Choroid plexus epithelial cell (primary cell): ENCODE measurements at places on chromosomes 12 and 14.
A peak's percentile ranks its signal among the peaks of the same experiment; 100 is the strongest.

DNA sequence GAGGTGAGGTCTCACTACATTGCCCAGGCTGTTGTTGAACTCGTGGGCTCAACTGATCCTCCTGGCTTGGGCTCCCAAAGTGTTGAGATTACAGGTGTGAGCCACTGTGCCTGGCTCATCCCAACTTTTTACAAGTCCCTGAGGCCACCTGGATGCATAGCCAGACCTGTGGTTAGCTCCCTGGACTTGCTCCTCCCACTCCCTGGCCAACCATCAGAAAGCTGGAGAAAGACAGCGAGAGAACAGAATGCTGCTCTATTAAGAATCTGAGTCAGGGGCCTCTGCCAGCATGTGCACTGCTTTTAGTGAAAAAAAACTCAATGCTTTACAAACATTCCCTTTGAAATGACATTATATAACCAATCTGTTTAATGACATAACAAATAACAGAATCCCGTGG, 78.2 kb downstream of the RBM19 start:
- DNase-seq: no peak

DNA sequence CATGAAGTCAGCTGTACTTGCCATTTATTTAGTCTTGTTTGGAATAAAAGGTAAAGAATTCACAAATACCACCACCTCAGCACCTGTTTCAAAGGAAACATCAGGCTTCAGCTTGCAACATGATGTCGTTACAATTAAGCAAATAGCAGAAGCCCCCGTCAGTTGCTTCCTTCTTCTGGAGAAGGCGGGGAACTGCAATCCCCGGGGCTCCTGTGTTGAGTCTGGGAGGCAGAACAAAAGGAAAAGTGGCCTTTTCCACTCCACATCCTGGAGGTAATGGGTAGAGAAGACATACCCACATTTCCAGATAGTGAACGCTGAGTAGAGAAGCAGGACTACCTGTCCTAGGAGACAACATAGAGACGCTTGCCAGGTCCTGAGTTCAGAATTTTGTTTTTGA, 92.8 kb downstream of the DNAH10 start:
- no peak for DNase-seq

GRCh38 chr12:2383325-2384028, 330.7 kb downstream of the CACNA1C start:
- no peak for DNase-seq

DNA sequence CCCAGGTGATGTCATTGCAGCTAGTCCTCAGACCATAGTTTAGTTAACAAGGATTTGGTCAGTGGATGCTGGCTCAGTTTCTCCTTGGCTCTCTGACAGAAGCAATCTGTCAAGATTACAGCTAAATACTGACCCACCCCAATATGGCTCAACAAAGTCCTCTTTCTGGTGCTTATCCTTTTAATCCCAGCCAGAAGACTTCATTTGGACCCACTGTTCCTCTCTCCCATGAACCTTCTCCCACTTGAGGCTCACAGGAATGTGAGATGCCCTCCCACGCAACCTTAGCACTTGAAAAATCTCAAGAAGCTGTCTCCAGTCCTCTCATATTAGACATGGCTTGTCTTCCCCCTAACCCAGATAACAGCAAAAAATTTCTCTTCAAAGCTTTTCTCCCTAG, 47.7 kb downstream of the C12orf50 start:
- DNase-seq: peak; percentile 57

GRCh38 chr12:39526974-39527373, 84.1 kb upstream of the KIF21A start:
- no peak for DNase-seq

DNA sequence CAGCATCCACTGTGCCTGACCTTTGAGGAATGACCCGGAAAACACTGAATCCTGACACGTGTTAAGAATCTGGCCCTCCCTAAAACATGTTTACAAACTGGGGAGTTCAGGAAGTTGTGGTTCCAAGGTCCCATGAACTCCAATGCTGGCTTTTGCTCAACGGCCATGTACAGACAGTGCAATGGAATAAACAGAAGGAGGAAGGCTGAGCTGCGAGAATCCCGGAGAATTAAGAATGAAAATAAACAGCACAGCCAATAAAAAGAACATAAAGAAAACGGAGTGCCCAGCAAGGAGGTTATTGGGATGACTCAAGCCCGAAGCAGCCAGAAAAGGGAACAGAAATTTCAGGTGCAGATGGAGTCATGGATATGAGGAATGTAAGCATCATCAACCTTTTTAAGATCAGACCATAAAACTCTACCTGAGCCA, 32.3 kb downstream of the BCL11B start:
- DNase-seq: no peak

GRCh38 chr12:55703901-55704761, 3.6 kb downstream of the ITGA7 start:
- DNase-seq: no peak

- no peak for DNase-seq
Observed at GRCh38 chr12:13628067-13628466, 353.3 kb downstream of the GRIN2B start.

GRCh38 chr12:76144245-76144549, 59.7 kb upstream of the NAP1L1 start:
- DNase-seq: peak; percentile 80

DNA sequence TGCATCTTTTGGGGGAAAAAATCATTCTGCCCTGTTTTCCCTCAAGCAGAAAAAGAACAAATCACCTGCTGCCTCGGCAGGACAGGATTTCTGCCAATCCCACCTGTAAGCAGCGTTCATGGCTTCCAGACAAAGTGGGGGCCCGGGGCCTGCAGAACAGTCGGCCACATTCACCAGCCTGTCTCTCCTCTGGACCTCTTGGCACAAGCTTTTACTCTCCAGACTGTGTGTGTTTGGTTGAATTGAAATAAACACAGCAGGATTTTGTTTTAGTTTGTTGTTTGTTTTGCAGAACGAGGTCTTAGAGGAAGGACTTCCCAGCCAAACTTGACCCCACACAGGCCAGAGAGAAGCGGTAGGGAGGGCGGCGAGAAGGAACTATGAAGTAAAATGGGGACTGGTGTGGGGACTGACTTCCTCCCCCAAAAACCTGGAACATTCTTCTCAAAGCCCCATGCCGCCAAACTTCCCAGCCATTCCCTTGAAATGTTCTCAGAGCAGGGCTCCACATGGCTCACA, 41.7 kb upstream of the FOS start:
- DNase-seq: no peak

GRCh38 chr12:116881877-116882507, 751 bp upstream of the HRK start:
- DNase-seq: no peak
